GM10248 (cell line): ENCODE measurements at places on chromosomes 7 and 10.

GRCh38 chr10:65765006-65765541 lies 1160.8 kb upstream of the LRRTM3 start:
- no peak for DNase-seq

DNA sequence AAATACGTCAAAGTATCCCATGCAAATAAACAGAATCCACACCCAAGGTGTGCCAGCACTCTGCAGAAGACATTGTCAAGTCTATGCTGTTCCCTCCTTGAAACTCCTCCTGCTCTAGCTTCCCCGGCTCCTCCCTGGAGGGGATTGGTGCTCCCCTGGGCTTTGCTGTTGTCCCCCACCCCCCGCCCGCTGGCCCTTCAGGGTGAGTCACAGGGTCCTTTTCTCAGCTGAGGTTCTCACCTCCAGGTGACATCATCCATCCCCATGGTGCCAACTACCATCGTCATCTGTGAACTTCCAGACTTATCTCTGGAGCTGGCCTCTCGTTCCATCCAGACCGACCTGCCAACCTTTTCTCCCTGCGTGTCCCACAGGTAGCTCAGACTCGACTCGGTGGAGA lies 77.0 kb downstream of the ITIH5 start:
- no peak for DNase-seq

GRCh38 chr7:101927802-101928201 lies 110.4 kb downstream of the CUX1 start:
- DNase-seq = no peak

- DNase-seq = no peak
These were observed 514.8 kb downstream of the DNAJB6 start for GRCh38 chr7:157851501-157852067.

GRCh38 chr10:30820261-30820991 lies 190.9 kb upstream of the LYZL2 start:
- no peak for DNase-seq

- no peak for DNase-seq
These were observed 1149.5 kb upstream of the POT1 start for GRCh38 chr7:126079151-126079550.

- DNase-seq = no peak
These were observed 10.5 kb downstream of the PLXDC2 start for GRCh38 chr10:19826712-19827111.

- DNase-seq = no peak
These were observed 364.3 kb downstream of the PLXNA4 start for GRCh38 chr7:132211971-132212370.

DNA sequence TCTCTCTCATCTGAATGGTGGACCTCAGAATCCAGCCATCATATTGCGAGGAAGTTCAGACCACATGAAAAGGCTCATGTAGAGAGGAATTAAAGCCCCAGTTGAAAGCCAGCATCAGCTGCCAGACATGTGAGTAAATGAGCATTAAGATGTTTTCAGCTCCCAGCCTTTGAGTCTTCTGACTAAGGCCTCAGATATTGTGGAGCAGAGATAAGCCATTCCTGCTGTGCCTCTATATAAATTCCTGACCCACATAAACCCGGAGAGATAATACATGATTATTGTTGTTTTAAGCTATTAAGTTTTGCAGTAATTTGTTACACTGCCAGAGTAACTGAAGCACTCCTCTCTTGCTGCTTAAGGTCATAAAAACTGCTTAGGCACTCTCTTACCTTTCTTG lies 14.6 kb downstream of the FAM149B1 start:
- DNase-seq = no peak

DNA sequence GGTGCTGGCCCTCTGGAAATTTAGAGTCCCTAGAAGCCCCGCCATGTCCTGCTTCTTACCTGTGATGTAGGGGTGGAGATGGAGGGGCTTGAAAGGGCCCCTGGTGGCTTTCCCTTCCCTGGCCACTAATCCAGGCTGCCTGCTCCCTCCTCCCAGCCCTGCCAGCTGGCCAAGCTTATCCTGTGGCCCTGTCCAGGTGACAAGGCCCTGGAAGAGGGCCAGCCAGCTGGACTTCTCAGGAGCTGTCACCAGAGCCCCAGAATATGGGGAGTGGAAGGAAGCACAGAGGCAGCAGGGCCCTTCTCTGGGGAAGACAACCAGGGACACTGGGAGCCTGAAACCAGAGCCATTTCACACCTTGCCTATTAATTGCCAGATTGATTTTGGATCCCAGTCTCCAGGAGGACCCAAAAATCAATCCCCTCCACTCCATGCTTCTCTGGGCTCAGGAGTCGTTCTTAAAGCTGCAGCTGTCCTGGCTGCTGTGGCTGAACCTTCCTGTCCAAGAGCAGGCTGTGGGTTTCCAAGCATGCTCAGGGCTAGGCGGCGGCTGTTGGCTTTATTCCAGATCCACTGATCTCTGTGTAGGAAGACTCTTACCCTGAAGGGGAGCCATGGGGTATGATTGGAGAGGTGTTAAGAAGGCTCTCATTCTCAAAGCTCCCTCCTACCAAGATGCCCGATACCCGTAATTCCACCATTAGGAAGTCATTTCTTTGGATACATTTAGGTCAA lies 52.6 kb upstream of the PCBD1 start:
- no peak for DNase-seq

DNA sequence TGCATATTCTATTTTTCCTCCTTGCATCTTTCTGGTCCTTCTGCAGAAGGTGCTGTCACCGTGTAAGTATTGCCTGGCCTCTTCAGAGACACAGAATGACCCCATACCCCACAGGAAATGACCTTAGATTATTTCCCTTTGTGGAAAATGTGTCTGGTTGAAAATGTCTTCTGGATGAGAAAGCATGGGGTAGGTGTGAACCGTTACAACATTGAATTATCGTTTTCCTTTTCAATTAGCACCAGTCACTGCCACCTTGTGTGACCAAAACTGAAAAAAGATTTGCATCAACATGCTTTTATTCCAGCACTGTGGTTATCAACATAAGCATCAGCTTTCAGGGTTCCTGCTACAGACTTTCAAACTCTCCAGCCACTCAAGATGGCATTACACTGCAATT lies 58.0 kb upstream of the CELF2 start:
- DNase-seq = no peak

DNA sequence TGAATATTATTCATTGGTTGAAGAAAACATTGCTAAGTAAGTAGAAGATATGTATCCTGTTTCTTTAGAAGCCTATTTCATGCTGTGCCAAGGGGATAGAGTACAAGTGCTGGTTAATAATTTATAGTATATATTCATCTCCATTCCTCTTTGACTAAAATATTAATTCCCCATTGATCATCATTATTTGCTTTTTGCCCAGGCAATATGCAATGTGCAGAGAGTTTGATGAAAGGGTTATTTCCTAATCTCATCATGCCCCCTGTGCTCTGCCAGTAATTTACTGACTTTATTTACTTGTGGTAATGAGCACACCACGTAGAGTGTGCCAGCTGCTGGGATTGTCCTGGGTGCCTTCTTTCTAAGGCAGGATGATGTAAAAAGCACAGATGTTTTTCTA lies 180.9 kb downstream of the REEP3 start:
- DNase-seq = no peak

GRCh38 chr7:102914585-102914984 lies 1.8 kb downstream of the LRRC17 start:
- no peak for DNase-seq

GRCh38 chr10:103921750-103922195 lies 3.8 kb upstream of the STN1 start:
- peak; percentile 40 for DNase-seq

GRCh38 chr10:123518765-123519164 lies 147.4 kb upstream of the GPR26 start:
- no peak for DNase-seq

GRCh38 chr10:14162629-14163344 lies 167.9 kb downstream of the FRMD4A start:
- DNase-seq = no peak

- no peak for DNase-seq
These were observed 76.7 kb upstream of the MTPN start for GRCh38 chr7:136053689-136054485.

GRCh38 chr10:1414893-1415292 lies 322.4 kb downstream of the ADARB2 start:
- no peak for DNase-seq

GRCh38 chr10:34628174-34628796 lies 186.8 kb downstream of the PARD3 start:
- no peak for DNase-seq

DNA sequence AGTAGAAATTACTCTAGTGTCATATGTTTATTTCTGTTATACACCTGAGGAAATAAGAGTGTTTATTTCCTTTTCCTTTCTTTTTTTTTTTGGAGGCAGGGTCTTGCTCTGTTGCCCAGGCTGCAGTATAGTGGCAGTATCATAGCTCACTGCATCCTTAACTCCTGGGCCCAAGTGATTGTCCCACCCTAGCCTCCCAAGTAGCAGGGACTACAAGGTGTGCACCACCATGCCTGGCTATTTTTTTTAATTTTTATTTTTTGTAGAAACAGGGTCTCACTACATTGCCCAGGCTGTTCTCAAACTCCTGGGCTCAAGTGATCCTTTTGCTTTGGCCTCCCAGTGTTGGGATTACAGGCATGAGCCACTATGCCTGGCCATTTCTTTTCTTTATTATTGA lies 37.8 kb downstream of the TBC1D12 start:
- DNase-seq = no peak

GRCh38 chr10:51999096-51999495 lies 299.7 kb upstream of the CSTF2T start:
- no peak for DNase-seq

DNA sequence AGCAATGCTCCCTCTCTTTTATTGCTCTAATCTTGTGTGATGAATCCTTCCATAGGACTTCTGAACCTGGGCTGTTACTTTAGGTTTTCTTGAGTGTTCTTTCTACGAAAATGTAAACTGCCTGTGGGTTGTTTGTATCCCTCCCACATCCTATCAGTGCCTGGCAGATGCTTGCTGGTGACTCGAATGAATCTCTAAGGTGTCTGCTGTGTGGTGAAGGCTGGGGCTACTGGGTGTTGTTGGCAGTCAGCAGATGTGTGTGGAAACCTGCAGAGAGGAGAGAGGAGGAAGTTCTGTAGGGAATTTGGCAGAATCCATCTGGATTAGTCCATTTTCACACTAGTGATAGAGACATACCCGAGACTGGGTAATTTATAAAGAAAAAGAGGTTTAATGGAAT lies 639.4 kb downstream of the CALN1 start:
- DNase-seq = no peak

- no peak for DNase-seq
These were observed 53.8 kb downstream of the PARP12 start for GRCh38 chr7:140008755-140009610.

GRCh38 chr10:69405221-69405620 lies 11.5 kb downstream of the TACR2 start:
- no peak for DNase-seq

GRCh38 chr7:42319631-42320030 lies 82.6 kb upstream of the GLI3 start:
- no peak for DNase-seq

DNA sequence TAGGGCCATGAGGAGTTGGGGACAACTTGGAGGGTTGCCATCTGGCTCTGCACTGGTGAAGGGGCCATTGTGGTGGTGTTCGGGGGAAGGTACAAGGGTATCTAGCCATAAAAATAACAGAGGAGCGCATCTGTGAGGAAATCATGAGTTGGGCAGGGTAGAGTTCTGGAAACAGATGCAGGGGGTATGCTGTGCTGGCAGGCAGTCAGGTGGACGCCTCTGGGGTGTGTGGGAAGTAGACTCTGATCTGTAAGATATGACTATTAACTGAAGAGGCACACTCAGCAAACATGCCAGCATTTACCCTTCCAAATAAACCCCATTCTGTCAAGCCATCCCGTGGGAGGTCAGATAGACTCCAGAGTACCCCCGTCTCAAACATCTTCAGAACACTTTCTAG lies 79.8 kb downstream of the CLEC2L start:
- DNase-seq = no peak

DNA sequence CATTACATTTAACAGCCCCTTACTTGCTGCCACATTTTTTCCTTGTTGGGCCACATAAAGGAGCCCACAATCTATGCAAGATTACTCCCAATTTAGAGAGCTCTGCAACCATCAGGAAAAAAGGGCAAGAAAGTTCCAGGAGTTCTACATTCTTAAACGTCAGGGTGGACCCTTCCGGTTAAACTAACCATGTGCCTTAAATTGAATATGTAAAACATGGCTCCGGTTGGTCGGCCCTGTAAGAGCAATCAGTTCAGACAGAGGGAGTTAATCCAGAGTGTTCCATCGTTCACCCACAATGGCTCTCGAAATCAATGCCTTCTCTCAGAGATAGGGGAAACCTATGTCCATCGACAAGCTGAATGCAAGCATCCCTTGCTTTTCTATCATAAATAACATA lies 253.7 kb upstream of the PFKP start:
- no peak for DNase-seq

DNA sequence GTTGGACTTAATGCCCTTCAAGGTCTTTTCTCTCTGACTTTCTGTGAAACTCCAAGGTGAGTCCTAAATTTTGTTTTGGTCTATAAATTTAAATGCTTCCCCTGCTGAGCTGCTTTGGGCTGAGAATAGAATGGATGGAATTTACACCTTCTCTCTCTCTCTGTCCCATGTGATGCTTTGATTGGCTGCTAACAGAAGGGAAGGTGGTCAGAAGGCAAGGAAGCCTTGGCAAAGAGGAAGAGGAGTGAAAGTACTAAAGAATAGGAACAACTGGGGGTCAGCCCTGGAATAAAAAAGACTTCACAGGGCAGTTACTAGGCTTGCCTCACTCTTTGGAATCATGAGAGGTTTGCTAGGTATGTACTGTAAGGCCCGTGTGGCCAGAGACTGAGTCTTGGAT lies 260.2 kb downstream of the AUTS2 start:
- DNase-seq = no peak

- no peak for DNase-seq
These were observed 3.8 kb upstream of the PKD2L1 start for GRCh38 chr10:100333661-100334440.

GRCh38 chr7:5596046-5596895 lies 172.6 kb upstream of the TNRC18 start:
- DNase-seq = peak; percentile 80

GRCh38 chr10:126242397-126243260 lies 145.6 kb downstream of the ADAM12 start:
- no peak for DNase-seq

GRCh38 chr7:128236924-128237586 lies 4.0 kb upstream of the LEP start:
- DNase-seq = no peak

- DNase-seq = no peak
These were observed 86.8 kb upstream of the CACNA2D1 start for GRCh38 chr7:82530361-82530760.

DNA sequence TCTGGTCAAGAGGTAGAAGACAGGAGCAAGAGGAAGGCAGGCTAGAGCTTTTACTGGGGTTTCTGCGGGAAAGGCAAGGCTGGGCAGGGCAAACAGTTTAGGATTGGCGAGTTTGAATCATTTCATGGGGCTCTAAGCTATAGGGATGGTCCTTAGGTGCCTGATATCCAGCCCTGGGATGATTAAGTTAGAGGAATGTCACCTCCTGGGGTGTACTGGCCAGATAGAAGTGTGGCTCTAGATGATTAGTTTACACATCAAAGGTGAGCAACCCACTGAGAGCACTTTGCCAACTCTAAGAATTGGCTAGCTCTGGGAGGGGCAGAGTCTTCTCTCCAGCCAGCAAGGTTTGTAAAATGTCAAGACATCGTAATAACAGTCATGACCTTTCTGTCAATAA lies 52.4 kb downstream of the ZNF365 start:
- no peak for DNase-seq
